NCI-H1694 treated with DMSO at 0.1 percent for 48 hours (cell line): ENCODE measurements at places on chromosomes 7 and 10.

- no peak for DNase-seq
Measured at GRCh38 chr10:58918887-58919286, 257.6 kb upstream of the PHYHIPL start.

DNA sequence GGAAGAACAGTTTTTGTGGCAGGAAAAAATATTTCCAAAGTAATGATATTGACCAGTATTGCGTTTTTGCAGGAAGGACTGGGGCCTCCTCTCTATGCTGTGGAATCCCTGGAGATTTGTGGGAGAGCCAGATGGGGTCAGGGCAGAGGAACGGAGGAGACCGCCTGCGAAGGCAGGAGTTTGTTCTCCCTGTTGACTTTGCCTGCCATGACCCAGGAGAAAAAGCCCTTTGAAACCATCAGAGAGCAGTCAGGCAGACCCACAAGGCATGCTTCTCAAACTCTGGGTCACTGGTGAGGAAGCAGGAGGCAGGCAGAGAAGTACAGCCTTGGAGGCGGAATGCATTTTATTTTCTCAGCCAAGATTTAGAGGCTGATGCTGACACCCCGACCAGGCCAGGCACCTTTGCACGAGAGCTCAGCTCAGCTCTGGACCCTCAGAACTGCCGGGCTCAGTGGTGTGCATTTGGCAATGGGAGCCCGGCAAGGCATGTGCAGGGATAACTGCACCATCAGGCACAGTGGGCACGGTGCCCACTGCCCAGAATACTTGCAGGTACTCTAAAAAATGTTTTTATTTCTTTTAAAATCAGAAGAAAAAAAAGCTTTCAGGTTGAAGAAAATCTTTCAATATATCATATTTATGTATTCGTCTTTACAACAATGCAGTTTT, 410.4 kb downstream of the RPS24 start:
- no peak for DNase-seq

DNA sequence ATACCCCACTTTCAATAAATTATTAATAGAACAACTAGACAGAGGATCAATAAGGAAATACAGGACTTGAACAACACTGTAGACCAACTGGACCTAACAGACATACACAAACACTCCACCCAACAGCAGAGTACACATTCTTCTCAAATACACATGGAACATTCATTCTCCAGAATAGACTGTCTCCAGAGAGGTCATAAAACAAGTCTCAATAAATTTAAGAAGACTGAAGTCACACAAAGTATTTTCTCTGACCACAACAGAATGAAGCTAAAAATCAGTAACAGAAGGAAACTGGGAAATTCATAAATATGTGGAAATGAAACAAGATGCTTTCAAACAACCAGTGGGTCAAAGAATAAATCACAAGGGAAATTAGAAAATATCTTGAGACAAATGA, 119.8 kb downstream of the SMURF1 start:
- no peak for DNase-seq

- peak; percentile 66 for DNase-seq
Measured at GRCh38 chr10:33008499-33009243, 50.6 kb upstream of the ITGB1 start.

DNA sequence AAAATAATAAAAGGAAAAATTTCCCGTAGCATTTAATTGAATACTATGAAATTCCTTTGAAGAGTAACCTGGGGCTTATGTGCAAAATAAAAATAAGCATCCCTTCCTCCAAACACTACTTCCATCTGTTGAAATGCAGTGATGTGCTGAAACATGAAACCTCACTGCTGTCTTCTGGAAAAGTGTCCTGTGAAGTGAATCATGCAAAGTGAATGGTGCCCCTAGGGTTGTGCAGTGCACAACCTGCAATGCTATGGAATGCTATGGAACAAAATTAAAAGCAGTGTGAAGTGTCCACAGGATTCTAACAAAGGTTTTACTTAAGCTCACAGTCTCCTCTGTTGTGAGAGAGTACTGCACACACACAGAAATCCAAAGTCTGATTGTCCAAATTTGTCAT, 480.9 kb downstream of the ETV1 start:
- peak; percentile 17 for DNase-seq

DNA sequence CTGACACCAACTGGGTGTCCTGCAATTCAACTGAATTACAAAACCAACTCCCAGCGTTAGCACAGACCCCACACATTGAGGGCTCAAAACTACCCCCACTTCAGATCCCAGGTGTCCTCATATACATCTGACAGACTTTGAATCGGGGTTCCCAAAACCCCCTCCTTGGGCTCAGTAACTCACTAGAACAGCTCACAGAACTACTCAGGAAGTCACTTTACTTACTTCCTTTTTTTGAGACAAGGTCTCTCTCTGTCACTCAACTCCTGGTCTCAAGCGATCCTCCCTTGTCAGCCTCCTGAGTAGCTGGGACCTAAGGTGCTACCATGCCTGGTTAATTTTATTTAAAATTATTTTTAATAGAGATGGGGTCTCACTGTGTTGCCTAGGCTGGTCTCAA, 456.0 kb downstream of the SDK1 start:
- no peak for DNase-seq

GRCh38 chr10:62162261-62162981, 106.2 kb downstream of the RTKN2 start:
- DNase-seq: no peak
